NCI-H748 treated with DMSO at 0.1 percent for 48 hours (cell line): ENCODE measurements at places on chromosomes 3 and 15.

DNA sequence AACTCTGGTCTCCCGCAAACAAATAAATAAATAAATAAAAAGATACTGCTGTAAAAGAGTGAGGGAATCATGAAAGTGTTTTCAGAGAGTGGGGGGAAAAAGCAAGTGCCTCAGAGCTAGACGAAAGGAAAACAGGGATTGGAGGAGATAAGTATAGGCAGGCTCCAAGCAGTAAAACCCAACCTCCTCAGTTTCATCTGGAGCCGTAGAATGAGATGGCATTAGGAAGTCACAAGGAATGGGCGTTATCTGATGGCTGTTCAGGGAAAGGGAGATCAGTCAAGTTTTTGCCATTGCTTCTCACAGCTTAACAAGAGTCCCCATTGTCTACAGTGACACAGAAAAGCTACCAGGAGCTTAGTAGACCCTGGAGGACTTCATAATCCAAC is 451.5 kb upstream of the PPP2R3A start:
- DNase-seq: no peak

DNA sequence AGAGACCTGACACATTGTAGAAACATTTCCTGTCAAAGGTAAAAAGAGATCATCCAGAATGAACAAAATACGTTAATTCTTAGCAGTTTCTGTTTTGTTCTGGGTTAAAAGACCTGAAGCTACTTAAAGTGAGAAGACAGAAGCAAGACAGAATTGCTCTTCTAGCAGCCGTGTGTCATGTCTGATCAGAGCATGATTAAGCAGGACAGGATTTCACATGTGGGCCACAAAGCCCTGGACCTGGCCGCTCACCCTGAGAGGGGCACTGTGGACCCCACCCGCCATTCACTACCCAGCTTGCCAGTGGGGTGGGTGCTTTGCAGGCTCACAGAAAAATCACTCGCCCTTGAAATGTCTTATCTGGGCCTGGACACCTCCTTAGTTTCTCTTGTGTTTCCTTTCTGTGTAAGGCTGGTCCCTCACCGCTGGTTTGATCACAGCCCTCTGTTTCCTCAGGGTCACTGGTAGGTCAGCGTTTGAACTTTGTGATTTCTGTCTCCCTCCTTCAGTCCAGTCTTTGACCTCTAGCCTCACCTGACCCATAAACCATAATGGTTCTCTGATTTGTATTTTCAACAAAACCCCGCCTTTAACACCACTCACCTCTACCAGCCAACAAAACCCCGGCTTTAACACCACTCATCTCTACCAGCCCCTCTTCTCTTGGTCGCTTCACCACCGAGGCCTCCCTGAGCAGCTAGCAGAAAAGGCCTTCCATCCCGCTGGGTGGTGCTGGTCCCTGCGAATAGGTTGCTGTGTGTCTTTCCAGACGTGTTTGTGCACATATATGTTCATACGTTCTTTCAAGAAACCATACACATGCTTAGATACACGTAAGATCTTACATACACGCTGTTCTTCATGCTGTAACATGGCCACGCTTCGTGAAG is 185.0 kb downstream of the OR4M2 start:
- no peak for DNase-seq

- no peak for DNase-seq
Observed at GRCh38 chr3:86991482-86991815, 500 bp upstream of the VGLL3 start.

DNA sequence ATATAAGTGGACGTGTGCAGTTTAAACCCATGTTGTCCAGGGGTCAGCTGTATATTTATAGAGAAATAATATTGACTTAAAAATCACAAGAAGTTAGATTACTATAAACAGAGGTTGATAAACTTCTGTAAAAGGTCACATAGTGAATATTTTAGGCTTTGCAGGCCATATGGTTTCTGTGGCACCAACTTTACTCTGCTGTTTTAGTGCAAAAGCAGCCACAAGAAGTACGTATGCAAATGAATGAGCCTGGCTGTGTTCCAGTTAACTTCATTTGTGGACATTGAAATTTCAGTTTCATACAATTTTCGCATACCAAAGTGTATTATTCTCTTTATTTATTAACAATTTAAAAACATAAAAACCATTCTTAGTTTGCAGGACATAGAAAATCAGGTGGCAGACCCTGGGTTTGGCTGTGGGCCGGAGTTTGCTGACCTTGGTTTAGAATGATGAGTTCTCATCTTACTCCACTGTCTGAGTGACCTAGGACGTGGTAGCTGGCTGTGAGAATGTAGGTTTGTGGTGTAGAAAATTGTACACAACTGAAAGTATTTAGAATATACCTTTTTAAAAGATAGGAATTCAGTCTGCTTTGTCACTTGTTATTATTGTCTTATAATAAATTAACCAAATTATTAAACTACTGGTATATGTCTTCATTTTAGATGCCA is 16.3 kb downstream of the FAN1 start:
- no peak for DNase-seq

DNA sequence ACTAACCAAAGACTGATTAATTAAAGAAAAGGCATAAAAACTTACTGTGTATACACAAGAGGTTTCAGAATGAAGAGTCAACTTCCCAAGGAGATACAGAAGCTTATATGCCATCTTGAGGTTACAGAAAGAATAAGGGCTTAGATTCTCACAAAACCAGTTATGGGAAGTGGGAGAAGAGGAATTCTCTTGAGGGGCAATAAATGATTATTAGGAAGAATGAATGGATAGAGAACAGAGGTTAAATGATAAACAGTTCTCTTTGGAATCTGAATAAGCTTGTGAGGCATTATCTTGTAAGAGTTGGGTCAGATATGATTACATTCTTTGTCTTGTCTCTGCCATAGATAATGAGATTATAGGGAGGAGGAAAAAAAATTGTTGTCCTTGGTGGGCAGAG is 126.7 kb upstream of the SPATA16 start:
- no peak for DNase-seq

- DNase-seq: no peak
Observed at GRCh38 chr3:11534011-11534792, 109.5 kb downstream of the VGLL4 start.
